ENCODE measurements at places on chromosomes 5 and 9. TPM values are rescaled to one million over a fixed set of nuclear protein-coding genes. Genes with fewer than 3 reads are reported as not detected.

GRCh38 chr5:40428126-40428525, 251.6 kb upstream of the PTGER4 start:
- DNase-seq: peak; percentile 79

DNA sequence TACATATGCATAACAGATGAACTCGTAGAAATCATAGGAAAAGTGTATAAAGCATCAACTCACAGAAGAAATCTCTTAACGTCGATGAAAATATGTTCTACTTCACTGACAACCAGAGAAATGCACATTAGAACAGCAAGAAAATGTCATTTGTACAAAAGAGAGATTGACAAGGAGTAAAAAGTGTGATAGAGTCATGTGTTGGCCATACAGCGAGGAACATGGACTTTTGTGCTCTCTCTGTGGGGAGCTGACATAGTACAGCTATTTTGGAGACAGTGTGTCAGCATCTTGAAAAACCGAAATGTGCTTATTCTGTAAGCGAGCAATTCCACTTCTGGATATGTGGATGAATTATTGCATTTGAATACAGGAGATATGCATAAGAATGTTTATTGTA, 477.9 kb downstream of the ICE1 start:
- no peak for DNase-seq

SLC34A3 gene
- total RNA-seq: not detected

GRCh38 chr9:136153381-136154065, 34.8 kb upstream of the TMEM250 start:
- no peak for DNase-seq

- DNase-seq: no peak
Observed at GRCh38 chr9:128972956-128973355, 25.5 kb downstream of the NUP188 start.

GRCh38 chr5:96322217-96322616, 110.8 kb downstream of the PCSK1 start:
- DNase-seq: no peak

- no peak for DNase-seq
Observed at GRCh38 chr9:130104491-130105193, 50.9 kb downstream of the GPR107 start.

GRCh38 chr9:109164042-109164441, 3.0 kb downstream of the FRRS1L start:
- DNase-seq: no peak

ADCY2 gene
- not detected for total RNA-seq

DNA sequence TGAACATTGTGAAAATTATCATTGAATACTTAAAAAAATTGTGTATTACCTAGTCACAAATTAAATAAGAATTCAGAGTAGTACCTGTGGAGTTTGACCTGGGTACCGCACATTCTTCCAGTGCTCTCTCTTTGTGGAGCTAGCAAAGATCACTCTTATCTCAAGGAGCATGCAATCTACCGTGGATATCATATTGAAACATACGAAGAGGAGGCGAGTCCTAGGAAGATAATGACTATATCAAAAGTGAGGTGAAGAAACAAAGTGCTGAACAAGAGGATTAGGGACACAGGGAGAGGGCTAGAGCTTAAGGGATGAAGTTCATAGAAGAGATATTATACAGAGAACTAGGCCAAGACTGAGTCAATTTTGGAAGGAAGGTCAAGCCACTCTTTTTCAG, 55.9 kb upstream of the NR3C1 start:
- no peak for DNase-seq

PRRC1 gene
- total RNA-seq: 53.8 TPM

Data from natural killer cell treated with Interleukin-12 subunit alpha and Interleukin-12 subunit beta and Interleukin-15 and Interleukin-18, amount 100 ng/mL, for 72 hours (primary cell).